T47D (cell line): ENCODE measurements at places on chromosomes 1 and 21.
A peak's percentile ranks its signal among the peaks of the same experiment; 100 is the strongest.

DNA sequence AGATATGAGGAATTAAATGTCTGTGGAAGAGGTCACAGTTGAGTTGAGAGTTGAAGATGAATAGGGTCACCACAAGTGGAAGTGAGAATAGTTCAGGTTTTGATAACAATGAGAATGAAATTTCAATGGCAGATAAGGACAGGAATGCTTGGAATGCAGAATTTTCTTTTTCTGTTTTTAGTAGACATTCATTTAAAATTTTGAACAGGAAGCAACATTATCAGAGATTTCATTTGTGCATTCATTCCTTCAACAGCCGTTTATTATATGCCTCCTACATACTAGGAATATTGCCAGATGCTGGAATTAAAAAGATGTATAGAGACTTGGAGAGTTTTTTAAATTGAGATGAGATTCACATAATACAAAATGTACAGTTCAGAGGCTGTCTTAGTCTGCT is 126.8 kb downstream of the ITSN1 start:
- no peak for DNase-seq

GRCh38 chr1:65431111-65431705 is 10.7 kb downstream of the LEPR start:
- peak; percentile 47 for DNase-seq

DNA sequence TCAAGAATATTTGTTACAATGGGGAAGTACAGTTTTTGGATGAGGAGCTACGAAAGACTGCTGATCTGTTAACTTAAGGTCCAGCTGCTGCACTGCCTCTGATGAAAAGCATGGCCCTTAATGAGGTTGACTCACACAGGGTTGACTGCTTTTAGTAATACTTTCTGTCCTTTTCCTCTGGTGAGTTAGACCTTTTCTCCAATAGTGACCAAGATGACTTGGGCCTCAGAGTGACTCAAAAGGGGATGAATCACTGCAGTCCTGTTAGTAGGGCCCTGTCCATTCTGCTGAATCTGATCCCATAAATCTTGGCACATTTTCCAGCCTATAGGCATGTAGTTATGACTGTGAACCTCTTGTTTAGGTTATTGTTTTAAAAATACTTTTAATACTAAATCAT is 2.7 kb downstream of the DISP1 start:
- DNase-seq: no peak

- no peak for DNase-seq
Observed at GRCh38 chr21:27633631-27634030, 666.7 kb upstream of the ADAMTS5 start.
